GM23248 (cell line): ENCODE measurements at places on chromosomes 16 and 17. TPM values are rescaled to one million over a fixed set of nuclear protein-coding genes. Genes with fewer than 3 reads are reported as not detected.

DNA sequence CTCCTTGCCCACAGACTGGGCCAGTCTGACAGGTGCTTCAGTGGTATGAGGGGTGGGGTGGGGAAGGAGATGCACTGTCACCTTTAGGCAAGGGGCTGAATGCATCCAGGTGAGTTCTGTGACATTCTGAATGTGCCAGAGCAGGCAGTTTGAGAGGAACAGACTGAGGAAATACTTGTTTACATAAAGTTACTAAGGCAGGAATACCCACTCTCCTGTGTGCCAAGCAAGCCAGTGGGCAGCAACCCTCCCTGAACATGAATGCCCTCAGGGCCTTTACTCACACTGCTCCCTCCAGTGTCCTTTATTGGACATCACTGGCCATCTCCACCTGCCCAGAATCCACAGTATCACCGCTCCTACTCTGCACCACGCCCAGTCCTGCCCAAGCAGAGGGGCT lies 33.1 kb upstream of the ULK2 start:
- H3K36me3 ChIP-seq, result peaks cover 11% of the 10 kb centered on the region; the same call in 1 of the 2 replicates
- H3K27ac ChIP-seq, result no peak overlapping the region
- peaks cover 31% of the 10 kb centered on the region for H3K4me1 ChIP-seq
- DNase-seq, result no peak
- no peaks in the 10 kb centered on the region for H3K27me3 ChIP-seq

DNA sequence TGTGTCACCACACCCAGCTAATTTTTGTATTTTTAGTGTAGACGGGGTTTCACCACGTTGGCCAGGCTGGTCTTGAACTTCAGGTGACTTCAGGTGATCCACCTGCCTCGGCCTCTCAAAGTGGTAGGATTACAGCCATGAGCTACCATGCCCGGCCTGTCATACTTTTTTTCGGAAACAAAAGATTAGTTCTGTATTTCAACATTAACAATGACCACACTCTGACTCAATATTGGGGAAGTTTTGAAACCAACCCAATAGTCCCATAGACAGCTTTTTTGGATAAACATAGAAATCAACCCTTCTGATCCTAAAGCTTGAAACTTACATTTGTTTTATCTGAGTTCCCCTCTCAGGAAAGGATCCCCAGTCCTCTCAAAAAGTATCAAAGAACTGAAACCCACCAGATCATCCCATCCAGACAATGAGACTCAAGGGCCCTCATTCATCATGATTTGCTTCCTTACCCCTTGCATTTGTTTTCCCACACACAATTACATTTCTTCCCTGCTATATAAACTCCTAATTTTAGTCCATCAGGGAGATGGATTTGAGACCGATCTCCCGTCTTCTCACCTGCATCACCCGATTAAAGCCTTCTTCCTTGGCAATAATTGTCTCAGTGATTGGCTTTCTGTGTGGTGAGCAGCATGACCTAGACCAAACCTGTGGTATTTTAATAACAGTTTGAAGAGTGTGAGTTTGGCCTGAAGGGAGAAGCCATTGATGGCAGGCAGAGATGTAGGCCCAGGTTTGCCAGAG lies 7.2 kb upstream of the AGRP start:
- no peak overlapping the region for H3K27ac ChIP-seq
- no peaks in the 10 kb centered on the region for H3K36me3 ChIP-seq
- no peak overlapping the region for H3K4me3 ChIP-seq
- H3K27me3 ChIP-seq, result no peaks in the 10 kb centered on the region
- DNase-seq, result peak; percentile 80
- peaks cover 7% of the 10 kb centered on the region for H3K4me1 ChIP-seq

GRCh38 chr17:77295241-77295853 lies 154.6 kb downstream of the SEC14L1 start:
- H3K36me3 ChIP-seq, result no peaks in the 10 kb centered on the region
- DNase-seq, result no peak
- no peaks in the 10 kb centered on the region for H3K27me3 ChIP-seq
- no peaks in the 10 kb centered on the region for H3K4me1 ChIP-seq

The CRISPLD2 gene
- 36.2 and 36.3 TPM in 2 replicates for total RNA-seq

DNA sequence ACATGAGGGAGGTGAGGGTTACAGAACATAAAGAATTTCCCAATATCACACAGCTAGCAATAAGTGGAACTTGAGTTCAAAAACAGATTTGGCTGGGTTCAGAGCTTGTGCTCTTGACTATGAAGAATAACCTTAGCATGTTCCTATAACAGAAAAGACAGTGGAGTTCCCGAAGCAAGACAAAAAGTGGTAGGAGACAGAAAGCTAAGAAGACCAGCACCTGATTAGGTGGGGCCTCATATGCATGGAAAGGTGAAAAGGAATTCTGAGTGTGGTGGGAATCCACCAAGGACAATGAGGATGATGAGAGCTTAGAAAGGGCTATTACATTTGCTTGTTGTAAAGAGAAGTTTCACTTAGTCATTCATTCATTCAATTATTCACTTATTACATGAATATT lies 26.6 kb upstream of the CDYL2 start:
- H3K4me1 ChIP-seq, result no peaks in the 10 kb centered on the region
- no peak for DNase-seq
- H3K4me3 ChIP-seq, result no peak overlapping the region
- H3K27me3 ChIP-seq, result no peaks in the 10 kb centered on the region; the same call in 1 of the 2 replicates
- no peaks in the 10 kb centered on the region for H3K36me3 ChIP-seq

DNA sequence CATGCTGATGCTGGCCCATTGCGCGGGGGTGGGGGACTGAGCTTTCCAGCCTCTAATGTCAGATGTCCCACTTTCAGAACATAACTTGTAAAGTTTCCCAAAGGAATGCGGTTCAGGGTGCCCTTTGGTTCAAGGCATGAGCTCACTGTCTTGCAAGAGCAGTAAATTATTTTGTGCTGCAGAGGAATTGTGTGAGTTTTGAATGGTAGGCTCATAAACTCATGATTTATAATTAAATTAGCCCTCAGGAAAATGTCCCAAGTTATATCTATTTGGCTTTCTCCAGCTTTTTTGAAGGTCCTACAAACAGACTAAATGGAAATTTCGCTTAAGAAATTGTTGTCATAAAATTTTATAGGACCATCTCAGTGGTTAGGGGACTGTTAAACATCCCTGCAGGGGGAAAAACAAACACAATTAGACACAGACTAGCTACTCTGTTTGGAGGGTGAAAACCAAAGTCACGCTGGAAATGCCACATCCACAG lies 321.8 kb downstream of the HS3ST3B1 start:
- H3K27ac ChIP-seq, result no peak overlapping the region
- no peaks in the 10 kb centered on the region for H3K27me3 ChIP-seq
- DNase-seq, result no peak
- H3K4me3 ChIP-seq, result no peak overlapping the region
- H3K36me3 ChIP-seq, result no peaks in the 10 kb centered on the region
- no peaks in the 10 kb centered on the region for H3K4me1 ChIP-seq

DNA sequence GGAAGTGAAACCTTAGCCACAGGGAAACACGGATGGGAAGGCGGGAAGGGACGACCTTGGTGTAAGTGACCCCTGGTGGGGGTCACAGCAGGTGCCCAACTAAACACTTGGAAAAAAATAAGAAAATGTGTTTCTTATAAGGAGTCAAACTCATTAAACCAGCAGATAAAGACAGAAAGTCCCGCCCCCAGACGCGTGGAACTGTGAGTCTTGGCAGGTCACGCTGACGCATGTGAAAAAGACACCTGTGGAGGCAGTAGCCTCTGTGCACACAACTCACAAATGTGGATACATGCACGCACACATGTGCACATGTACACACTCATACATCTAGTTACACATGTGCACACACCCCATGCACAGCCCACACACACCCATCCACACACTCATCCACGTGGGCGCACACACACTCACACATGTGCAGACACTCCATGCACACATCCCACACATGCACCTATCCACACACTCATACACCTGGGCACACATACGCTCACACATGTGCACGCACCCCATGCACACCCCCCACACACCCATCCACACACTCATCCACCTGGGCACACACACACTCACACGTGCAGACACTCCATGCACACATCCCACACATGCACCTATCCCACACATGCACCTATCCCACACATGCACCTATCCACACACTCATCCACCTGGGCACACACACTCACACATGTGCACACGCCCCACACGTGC lies 432.4 kb downstream of the SOX9 start:
- no peaks in the 10 kb centered on the region for H3K4me1 ChIP-seq
- no peaks in the 10 kb centered on the region for H3K36me3 ChIP-seq
- no peaks in the 10 kb centered on the region for H3K27me3 ChIP-seq
- no peak overlapping the region for H3K4me3 ChIP-seq

The CRHR1 gene
- total RNA-seq, result not detected in 2 replicates

- H3K27me3 ChIP-seq, result peaks cover 48% of the 10 kb centered on the region
- H3K27ac ChIP-seq, result no peak overlapping the region
- no peak for DNase-seq
These were observed 5.1 kb upstream of the ANKS4B start for GRCh38 chr16:21228361-21228872.

The SLC16A11 gene
- total RNA-seq, result not detected in 2 replicates

GRCh38 chr17:16377941-16378341 lies 3.0 kb upstream of the UBB start:
- DNase-seq, result peak; percentile 91
- H3K27me3 ChIP-seq, result no peaks in the 10 kb centered on the region

- H3K36me3 ChIP-seq, result no peaks in the 10 kb centered on the region
- H3K4me1 ChIP-seq, result peaks cover 40% of the 10 kb centered on the region
- no peaks in the 10 kb centered on the region for H3K27me3 ChIP-seq
- 0 out of 2 replicates have a peak overlapping the region, but pooled peaks have one; percentile 17 for H3K4me3 ChIP-seq
These were observed 16.2 kb downstream of the KRABD2 start for GRCh38 chr17:8360260-8360659.

DNA sequence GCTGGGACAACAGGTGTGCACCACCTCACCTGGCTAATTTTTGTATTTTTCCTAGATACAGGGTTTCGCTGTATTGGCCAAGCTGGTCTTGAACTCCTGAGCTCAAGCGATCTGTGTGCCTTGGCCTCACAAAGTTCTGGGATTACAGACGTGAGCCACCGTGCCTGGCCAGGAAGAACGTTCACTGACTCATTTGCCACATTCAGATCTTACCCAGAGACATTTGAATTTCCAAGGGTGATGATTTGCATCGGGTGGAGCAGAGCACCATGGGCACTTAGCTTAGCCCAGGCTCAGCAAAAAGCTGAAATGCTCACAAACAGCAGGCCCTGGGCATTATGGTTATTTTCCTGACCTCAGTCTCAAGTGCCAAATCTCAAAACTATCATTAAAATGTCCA lies 14.5 kb upstream of the ADORA2B start:
- no peak overlapping the region for H3K27ac ChIP-seq
- H3K27me3 ChIP-seq, result 0 out of 2 replicates have a peak, but pooled peaks cover 12% of the 10 kb centered on the region
- peak; percentile 33 for DNase-seq
- H3K36me3 ChIP-seq, result no peaks in the 10 kb centered on the region

DNA sequence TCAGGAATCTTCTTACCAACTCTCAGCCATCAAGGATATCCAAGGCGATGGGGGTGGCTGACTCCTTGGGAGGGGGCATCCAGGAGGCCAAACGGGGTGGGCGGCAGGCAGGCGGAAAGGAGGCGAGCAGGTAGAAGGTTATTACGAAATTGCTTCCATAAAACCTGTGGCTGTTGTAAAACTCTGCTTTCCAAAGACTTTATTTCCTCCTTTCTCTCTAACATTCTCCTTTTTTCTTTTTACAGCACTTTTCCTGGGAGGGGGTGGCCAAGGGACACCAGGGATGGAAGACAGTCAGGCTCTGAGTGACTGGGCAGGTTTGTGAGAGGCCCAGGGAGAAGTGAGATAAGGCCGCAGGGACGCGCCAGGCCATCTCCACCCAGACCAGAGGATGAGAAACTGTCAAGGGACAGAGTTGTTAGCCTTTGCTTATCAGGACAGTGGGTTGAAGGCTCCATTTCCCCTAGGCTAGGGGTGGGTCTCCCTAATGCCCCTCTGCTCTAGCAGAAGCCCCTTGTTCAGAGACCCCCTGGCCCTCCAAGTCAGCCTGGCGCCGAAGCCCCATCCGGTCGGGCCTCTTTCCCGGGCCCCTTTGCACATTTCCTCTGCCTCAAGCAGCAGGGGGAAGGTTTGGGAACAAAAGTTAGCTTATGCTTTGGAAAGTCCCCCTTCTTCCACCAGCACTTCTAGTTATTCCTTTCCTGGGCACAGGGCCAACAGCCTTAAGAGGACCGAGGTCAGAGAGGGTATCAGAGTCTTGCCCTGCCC lies 5.0 kb upstream of the HOXB9 start:
- H3K36me3 ChIP-seq, result no peaks in the 10 kb centered on the region
- no peak overlapping the region for H3K27ac ChIP-seq
- no peaks in the 10 kb centered on the region for H3K4me1 ChIP-seq
- H3K27me3 ChIP-seq, result peaks cover 98% of the 10 kb centered on the region

The RUSF1 gene
- total RNA-seq, result 68.2 and 74.0 TPM in 2 replicates

The MGAT5B gene
- 0.11 TPM in 1 of 2 replicates, not detected in the other for total RNA-seq

DNA sequence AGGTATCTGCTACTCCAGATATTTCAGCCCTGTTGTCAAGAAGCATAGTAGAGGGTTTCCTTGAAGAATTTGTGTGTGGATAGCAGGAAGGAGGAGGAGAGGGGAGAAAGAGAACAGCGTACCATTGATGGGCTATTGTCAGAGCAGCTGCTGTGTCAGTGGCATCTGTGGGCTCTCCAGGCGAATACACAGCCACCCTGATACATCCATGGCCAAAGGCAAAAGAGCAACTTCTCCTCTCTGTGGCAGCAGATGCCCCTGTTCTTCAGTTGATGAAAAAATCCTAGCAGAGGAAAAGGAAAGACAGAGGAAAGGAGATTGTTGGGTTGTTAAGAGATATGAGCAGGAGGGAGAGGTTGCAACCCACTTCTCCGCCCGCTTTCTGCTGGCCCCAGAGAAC lies 12.2 kb upstream of the KCNJ2 start:
- no peaks in the 10 kb centered on the region for H3K27me3 ChIP-seq
- no peak overlapping the region for H3K4me3 ChIP-seq
- no peaks in the 10 kb centered on the region for H3K36me3 ChIP-seq
- no peak for DNase-seq
- no peaks in the 10 kb centered on the region for H3K4me1 ChIP-seq

The FNDC8 gene
- total RNA-seq, result not detected in 2 replicates

The PGS1 gene
- 31.4 and 32.5 TPM in 2 replicates for total RNA-seq

The MON1B gene
- total RNA-seq, result 9.3 and 11.3 TPM in 2 replicates

The GFAP gene
- 1.1 TPM in 1 of 2 replicates, not detected in the other for total RNA-seq

The C16orf92 gene
- not detected in 2 replicates for total RNA-seq

DNA sequence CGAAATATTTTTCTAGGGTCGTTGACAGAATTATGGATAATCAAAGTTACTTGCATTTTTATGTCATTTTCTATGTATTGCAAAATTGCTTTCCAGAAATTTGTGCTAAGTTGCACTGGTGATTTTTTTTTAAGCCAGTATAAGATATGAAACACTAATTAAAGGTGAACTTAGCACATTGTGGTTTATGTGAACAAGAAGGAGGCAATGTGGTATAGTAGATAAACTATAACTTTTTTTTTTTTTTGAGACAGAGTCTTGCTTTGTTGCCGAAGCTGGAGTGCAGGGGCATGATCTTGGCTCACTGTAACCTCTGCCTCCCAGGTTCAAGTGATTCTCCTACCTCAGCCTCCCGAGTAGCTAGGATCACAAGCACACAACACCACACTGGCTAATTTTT lies 13.2 kb downstream of the DGKE start:
- peaks cover 8% of the 10 kb centered on the region; the same call in 1 of the 2 replicates for H3K36me3 ChIP-seq
- no peaks in the 10 kb centered on the region for H3K4me1 ChIP-seq
- H3K4me3 ChIP-seq, result no peak overlapping the region
- no peaks in the 10 kb centered on the region for H3K27me3 ChIP-seq
- no peak overlapping the region for H3K27ac ChIP-seq

- peaks cover 16% of the 10 kb centered on the region for H3K4me1 ChIP-seq
- no peaks in the 10 kb centered on the region for H3K36me3 ChIP-seq
- H3K27me3 ChIP-seq, result peaks cover 47% of the 10 kb centered on the region
- DNase-seq, result peak; percentile 53
- H3K4me3 ChIP-seq, result 0 out of 2 replicates have a peak overlapping the region, but pooled peaks have one; percentile 2
These were observed 44.0 kb downstream of the IRX6 start for GRCh38 chr16:55367866-55368603.
